ENCODE measurements at places on chromosomes 12 and 14.
A peak's percentile ranks its signal among the peaks of the same experiment; 100 is the strongest.

DNA sequence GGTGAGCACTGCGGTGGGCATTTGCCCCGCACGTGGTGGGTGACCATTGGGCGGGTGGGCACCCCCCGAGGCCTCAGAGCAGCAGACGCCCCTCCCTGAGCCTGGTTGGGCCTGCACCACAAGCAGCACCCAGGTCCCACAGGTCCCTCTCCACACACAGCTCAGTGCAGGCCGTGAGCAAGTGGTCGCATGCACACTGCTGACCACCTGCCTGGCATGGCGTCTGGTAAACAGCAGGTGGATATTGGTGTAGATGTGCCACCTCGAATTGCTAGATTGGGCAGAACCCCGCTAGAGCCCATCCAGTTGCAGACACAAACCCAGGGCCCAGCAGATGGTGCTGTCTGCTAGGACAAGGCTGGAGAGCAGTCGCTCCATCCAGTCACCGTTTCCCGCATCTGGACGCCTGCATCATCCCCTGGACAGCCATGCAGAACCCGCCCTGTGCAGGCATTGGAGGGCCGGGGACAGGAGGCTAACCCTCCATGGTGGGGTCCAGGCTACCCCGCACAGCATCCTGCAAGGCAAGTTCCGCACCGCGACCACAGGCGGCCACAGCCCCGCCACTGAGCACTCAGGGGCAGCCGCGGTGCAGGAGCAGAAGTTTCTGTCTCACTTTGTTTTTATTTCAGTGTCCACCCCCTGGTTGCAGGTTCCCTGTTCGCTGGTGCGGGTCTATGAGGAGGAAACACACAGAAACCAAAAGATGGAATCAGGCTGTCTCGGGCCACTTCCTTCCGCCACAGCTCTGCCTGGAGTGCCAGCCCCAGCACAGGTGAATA, 45.6 kb upstream of the RIMBP2 start:
- peak; percentile 35 for DNase-seq

- DNase-seq = no peak
Measured at GRCh38 chr14:99930420-99931274, 134.6 kb upstream of the EVL start.

DNA sequence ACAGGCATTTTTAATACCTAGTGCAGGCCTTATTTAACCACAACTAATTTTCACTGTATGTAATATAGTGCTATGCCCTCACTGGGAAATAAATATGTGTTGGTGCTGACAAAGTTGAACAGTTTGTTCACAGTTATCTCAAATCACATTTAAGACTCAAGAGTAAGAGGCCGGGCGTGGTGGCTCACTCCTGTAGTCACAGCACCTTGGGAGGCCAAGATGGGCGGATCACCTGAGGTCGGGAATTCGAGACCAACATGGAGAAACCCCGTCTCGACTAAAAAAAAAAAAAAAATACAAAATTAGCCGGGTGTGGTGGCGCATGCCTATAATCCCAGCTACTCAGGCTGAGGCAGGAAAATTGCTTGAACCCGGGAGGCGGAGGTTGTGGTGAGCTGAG, 22.9 kb upstream of the TEAD4 start:
- DNase-seq = no peak

DNA sequence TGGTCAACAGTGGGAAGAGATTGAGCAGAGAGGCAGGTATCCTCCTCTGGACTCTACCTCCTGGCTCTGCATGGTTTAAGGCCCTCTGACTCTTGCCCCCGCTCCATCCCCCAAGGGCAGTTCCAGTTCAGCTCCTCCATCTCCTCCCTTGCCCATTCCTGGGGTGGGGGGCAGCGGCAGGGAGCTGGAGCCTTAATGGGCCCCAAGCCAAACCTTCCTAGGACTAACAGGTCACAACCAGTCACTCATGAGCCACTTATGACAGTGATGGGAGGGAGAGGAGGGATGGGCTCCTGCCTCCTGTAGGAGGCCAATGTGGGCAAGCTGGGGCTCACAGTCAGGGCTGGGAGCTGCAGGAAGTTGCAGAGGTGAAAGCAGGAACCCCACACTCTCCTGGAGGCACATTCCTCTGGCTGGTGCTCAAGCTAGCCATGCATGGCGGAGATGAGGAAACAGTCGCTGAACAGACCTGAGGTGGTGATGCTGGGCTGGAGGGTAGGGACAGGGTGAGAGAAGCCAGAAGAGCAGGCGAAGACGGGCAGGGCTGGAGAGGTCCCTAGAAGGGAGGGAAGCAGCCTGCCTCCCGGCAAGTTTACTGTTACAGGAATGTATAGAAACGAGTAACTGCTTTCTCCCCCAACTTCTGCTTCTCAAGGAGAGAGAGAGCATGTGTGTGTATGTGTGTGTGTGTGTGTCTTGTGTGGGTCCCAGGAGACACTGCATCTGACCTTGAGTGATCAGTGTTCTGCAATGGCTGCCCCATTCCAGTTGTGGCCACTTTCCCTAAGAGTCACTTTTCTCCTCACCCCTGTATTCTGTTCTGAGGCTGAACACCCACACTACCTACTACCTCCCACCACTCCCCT, 5.0 kb upstream of the RAPGEF3 start:
- DNase-seq = no peak

DNA sequence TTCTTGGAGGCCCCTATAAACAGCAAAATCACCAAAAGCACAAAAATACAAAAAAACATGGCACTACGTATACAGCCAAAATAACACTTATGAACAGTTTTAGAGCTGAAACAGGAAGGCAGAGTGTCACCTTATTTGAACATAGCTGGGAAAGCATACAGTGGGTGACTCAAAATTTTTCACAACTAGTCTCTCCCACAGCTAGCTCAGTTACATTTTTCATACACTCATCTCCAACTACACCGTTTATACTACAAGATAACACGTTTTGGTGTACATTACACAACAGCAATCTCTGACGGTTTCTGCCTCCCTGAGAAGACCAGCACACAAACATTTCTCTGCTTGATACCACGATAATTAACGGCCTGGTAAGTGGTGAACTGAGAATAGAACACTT, 2.9 kb downstream of the RAD52 start:
- DNase-seq = no peak

DNA sequence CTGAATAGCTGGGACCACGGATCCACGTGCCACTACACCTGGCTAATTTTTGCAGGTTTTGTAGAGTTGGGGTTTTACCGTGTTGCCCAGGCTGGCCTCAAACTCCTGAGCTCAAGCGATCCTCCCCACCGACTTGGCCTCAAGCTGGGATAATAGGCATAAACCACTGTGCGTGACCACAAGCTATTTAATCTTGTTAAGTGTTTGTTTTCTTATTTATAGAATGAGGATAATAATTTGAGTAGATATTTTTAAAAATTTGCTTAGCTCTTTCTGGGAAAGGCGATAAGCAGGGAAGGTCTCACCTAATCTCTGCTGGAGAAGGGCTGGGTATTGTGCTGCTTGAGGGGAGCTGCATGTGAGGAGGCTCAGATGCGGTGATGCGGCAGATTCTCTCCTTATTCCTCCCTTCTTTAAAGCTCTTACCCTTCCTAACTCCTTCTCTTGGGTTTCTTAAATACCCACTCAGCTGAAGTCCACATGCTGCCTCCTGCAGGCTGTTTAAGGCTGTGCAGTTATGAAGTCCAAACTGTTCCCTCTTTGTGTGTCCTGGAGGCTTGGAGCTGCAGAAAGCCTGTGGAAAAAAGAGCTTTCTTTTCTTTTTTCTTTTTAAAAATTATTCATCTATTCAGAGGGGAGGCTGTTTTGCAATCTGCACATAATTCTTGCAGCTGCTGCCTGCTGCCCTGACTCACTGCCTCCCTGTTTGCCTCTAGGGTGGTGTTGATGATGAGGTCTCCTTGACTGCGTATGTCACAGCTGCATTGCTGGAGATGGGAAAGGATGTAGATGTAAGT, 37.9 kb downstream of the A2ML1 start:
- peak; percentile 36 for DNase-seq

- DNase-seq = no peak
Measured at GRCh38 chr14:92653162-92653651, 95.2 kb downstream of the LGMN start.

DNA sequence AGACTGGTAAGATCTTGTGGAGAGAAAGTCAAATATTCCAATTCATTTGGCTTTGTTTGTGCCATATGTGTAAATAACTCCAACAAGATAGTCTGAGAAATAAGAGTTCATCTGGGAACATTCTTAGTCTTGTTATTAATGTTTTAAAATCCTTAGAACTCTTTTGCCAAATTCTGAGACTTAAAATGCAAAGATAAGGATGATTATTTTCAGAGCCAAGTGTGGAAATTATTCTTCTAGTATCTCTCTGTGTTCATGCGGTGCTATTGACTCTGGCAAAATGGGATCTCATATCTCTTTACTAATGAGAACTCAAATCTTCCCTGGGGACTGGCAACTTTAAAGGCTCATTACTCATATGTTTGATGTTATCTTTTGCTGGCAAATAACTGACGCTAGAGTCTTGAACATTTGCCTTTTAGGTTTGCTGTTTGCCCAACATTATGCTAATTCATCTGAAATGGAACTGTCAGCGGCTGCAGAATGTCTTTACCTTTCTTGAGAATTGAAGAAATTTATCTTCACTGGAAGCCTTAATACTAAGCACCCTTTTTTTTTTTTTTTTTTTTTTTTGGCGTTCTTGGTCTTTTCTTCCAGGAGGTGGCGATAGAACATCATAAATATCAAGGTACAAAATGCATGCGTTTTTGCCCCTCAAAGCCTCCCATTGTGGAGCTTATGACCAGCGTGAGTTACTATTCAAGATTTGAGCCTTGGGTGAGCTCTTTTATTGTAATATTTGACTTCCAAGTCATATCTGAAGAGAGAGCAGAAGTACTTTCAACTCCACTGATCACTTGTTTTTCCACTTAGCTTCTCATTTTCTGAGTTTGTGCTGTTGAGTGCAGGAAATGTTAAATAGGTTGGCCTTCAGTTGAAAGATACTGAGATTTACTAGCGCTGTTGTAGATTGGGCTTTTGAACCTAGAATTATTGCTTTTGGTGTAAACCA, 86.5 kb downstream of the CAND1 start:
- peak; percentile 87 for DNase-seq

DNA sequence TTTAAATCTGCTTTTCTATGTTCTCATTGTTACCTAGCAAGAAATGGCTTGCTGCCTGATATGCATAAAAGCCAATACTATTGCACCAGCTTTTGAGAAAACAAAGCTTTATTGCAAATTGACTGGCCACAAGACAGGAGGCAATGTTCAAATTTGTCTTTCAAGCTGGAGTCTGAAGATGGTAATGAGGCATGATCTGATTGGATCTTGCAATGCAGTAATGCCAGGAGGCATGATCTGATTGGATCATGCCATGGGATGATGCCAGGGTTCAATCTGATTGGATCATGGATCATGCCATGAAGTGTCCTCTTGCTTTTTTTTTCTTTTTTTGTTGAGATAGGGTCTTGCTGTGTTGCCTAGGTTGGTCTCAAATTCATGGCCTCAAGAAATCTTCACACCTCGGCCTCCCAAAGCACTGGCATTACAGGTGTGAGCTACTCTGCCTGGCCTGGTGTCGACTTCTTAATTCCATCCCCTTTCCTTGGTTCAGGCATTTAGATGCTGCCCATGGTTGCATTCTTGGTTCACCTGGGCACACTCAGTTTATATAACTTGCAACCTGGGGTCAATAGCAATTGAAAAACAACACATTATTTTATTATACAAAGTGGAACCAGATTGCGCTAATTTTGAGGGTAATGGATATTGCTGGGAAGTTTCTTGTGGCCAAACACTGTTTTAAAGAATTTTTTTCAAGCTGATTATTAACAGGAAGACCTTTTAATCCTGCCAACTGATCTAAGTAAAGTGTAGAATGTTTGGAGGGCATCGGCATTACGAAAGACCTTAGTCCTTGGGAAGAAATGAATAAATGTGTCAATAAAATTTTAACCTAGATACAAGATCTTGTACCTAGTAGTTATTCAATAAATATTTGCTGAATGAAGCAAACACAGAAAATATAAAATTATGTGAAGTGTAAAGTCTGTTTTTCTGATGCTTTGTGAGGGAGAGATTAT, 38.8 kb downstream of the HSD17B6 start:
- no peak for DNase-seq

DNA sequence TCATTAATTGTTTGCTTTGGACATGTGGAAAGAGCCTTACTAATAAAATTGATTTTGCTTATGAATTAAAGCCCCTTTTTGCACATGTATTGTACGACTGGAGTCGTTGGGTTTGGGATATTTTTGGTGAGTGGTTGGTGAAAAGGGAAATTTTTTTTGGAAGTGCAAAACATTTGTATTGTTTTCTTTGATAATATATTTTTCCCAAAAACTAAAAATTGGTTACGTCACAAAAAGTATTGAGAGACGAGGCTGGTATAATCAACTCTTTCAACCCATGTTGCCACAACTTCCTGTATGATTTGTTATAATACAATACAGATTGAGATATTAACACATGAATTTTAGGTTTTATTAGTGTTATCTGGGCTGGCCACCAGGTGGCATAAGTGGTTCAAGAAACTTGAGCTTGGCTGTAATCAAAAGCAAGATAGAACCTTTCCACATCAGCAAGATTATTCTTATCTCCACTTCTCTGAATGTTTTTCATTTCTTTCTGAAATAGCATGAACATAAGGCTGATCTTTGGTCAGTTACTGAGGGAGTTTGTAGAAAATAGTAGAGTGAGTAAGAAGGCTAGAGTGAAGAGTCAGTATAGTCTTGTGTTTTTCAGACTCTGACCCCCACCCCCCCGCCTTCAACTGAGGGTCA, 8.7 kb downstream of the NGDN start:
- peak; percentile 80 for DNase-seq

Measured in brain (organoid and tissue), 16 donors.